Hematopoietic multipotent progenitor cell treated with erythropoietin and hydrocortisone succinate and interleukin-3 and kit ligand, for 4 days (in vitro differentiated cells): ENCODE measurements at places on chromosomes 1 and 21.
A peak's percentile ranks its signal among the peaks of the same experiment; 100 is the strongest.

- DNase-seq: peak; percentile 97
Observed at GRCh38 chr1:173476665-173477285, 360 bp upstream of the PRDX6 start.

DNA sequence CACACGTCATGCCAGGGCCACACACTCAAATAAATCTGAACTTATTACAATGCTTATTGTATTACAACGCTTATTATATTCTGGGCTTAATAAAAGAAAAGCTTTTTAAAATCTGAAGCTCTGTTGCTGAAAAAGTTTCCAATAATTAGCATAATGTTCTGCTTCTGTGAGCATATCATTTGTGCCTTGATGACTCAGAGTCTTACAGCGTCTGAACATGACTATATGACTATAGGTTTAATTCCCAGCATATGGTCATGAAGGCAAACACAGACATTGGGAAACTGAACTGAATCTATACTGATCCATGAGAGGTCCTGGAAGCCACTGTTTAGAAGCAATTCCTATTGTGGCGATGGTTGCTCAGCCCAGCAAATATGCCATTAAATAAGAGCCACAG, 66.3 kb downstream of the SIM2 start:
- DNase-seq: no peak

DNA sequence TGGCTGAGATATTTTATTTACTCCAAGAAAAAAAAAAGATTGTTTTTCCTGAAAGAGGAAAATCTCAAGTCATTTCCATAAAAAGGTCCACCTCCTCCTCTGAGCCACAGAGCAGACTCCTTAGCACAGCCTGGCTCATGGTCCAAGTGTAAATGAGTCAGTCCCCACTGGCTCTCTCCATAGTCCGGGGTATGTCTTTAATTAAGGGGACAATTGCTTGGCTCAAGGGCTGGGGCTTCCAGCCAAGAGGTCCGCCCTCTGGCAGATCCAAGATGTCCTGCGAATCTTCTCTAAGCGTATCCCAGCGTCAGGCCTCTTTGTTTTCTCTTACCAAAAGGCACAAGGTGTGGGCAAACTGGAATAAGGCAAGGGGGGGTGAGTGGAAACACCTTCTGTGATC, 33.3 kb downstream of the FOXD2 start:
- no peak for DNase-seq

GRCh38 chr1:76868916-76869315, 1.6 kb downstream of the ST6GALNAC5 start:
- DNase-seq: peak; percentile 6

- no peak for DNase-seq
Observed at GRCh38 chr1:176602388-176603004, 139.5 kb downstream of the PAPPA2 start.

DNA sequence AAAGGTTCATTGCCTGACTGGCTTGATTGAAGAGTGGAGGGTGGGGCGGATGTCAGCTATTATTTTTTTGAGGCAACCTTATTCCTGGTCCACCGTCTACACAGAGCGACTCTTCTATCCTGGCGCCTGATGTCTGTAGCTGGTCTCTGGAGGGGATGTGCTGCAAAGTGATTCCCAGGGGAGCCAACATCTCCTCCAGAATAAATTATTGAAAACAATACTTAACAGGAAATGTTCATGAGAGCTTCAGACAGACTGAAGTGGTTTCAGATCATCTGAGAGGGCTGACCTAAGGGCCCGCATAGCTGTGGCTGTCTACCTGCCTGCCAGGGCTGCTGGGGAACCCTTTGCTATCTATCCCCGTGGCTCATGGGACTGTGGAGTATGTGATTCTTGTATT, 66.7 kb downstream of the TEX35 start:
- DNase-seq: no peak

GRCh38 chr1:209672705-209673630, 2.2 kb upstream of the G0S2 start:
- DNase-seq: no peak

GRCh38 chr1:230910755-230911117, 42.4 kb upstream of the C1orf198 start:
- DNase-seq: no peak

DNA sequence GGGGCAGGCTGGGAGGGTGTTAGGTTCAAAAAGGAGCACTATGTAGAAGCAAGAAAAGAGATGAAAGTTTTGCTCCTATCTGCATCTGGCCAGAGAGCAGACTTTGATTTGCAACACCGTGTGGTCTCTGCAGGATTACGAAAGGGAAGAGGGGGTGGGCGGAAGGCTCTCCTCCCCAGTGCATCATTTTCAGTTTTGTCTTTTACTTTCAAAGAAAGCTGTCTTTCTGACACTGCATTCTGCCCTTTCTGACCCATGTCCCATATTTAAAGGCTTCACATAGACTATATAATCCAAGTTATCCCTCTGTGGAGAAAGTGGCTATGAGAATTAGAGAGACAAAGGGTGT, 126.5 kb downstream of the RHOU start:
- DNase-seq: no peak

DNA sequence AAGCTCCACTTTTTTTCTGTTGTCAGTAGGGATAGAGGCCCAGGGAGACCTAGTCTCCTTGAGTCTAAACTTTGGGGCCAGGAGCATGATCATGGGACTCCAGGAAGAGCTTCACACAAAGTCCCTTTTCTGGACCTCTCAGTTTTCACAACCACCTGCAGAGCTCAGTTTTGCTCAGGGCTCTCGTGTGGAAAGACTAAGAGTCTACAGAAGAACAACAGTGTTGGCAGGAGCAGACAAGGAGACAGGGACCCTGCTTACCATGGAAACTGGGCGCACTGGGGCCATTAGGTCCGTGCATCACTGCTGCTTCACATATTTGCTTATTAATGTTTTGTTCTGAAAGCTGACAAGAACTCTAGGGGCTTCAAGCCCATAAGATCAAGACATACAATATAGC, 63.9 kb upstream of the HSD17B7 start:
- peak; percentile 20 for DNase-seq

DNA sequence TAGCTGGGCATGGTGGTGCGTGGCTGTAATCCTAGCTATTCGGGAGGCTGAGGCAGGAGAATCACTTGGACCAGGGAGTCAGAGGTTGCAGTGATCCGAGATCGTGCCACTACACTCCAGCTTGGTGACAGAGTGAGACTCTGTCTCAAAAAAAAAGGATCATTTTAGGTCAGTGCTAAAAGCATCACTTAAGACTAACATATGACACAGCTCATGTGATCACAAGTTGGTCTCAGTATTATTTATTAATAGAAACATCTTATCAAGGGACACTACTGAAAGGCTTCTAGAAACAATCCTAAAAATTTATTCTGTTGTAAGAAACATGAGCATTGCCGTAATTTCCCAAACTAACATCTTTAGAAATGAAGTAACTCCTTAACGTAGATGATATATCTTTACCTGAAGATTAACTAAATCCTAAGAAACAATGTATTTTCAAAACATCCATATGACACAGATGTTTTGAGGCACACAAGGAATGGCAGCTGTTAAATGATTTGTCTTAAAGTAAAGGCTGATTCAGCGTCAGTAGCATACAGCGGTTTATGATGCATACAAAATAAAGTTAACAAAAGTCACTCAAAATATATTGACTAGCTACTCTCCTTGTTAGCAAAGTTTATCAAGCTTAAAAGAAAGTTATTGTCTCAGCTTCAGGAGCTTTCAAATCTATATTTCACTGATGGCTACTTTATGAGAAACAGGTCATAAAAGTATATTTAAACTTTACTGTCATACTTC, 2.6 kb downstream of the NIBAN1 start:
- no peak for DNase-seq

DNA sequence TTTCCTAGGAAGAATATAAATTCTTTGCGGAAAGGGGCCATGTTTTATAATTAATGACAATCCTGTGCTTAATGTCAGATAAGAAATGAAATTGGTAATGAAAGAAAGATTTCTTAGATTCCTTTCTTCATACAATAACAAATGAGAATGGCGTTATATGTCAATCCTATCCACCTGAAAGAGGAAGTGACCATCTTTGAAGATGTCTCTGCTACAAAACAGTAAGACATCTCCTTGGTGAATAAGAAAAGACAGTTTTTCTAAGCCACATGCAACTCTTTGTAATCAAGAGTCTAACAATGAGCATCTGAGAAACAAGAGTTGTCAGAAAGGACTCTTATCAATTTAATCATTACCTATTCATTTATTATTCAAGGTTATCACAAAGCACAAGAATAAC, 286.0 kb downstream of the VAV3 start:
- no peak for DNase-seq

- no peak for DNase-seq
Observed at GRCh38 chr1:101153692-101154091, 83.1 kb upstream of the S1PR1 start.

DNA sequence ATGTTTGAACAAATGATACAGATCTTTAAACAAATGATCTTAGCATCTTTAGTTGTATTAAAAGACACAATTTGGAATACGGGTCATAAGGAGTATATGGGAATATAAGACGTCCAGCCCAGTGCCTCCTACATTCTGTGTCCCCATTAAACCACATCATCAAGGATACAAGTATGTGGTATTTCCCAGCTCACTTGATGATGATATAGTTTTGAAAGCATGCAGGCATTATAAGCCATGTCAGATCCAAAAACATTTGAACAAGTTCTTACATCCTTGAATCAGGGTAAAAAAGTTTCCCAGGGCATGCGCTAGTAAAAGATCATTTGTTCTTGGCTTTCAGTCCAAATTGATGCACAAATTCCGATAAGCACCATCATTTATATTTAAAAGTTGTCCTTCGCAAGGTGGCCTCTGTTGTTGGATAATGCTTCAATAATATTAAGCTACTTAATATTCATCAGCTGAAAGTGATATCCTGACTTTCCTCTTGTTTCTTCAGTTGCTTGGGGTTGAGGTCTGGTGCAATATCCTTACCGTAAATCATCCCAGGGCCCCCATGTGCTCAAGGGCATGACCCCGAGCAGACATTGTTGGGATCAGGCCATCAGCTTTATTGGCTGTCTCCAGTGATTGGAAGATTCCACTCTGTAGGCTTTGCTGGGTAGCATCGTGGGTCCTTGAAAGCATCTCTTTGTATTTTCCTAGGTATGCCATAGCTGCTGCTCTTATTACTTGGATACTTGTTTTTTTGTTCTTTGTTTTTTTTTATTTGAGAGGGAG, 61.8 kb downstream of the CENPF start:
- no peak for DNase-seq

GRCh38 chr1:63362073-63362472, 5.4 kb upstream of the ALG6 start:
- no peak for DNase-seq

DNA sequence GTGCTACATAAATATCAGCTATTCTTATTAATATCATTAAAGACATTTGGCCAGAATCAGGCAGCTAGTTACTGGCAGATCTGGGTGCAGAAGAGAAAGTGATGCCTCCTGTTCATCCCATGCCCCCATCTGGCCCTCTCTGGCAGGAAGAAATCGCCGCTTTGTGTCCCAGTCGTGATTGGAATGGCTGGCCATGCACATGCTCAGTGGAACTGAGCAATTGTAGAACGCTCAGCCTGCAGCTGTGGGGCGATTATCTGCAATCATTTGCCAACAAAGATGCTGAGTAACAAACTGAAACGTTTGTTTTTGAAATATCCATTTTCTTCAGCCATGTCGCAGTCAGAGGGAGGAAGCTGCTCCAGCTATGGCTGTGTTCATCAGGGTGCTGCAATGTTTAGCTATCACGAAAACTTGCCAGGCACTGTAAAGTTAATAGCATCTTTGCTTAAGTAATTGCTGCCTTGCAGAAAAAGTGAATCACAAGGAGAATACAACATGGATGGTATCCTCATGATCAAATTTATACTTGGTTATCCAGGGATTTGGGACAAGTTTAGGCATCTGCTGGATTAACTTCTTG, 36.5 kb downstream of the NGF start:
- no peak for DNase-seq
